ENCODE measurements at places on chromosomes 16 and 17.

DNA sequence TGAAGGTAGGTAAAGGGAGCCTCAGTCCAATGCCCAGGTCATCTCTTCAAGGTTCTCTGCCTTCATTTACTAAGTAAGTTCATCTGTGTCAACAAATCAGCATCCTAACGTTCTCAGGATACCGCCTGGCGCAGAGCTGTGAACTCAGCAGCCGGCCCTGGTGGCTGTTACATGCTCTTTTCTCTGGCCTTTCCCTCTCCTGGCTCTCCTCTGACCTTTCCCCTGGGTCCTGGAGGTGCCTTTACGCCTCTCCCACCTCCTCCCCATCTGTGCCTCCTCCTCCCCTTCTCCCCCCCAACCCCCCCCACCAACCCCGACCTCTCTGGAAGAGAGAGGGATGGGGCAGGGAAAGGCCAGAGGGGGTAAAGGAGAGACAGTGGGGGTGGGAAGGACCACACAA lies 19.5 kb downstream of the COTL1 start:
- DNase-seq = no peak

DNA sequence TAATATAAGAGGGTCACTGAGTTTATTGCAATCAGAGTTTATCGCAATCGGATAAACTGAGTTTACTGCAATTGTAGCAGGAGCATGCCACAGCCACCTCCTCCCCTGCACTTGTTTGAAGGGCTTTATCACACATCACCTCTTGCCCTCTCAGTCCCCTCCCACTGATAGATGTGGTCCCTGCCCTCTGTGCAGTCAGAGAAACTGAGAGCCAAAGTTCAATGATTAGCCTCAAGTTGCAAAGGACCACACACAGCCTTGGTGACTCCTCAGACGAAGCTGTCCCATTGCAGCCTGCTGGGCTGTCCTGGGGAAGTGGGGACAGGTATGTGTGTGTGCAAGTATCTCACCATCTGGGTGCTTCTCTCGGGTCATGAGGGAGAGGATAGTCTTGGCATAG lies 13.6 kb downstream of the ACLY start:
- no peak for DNase-seq

DNA sequence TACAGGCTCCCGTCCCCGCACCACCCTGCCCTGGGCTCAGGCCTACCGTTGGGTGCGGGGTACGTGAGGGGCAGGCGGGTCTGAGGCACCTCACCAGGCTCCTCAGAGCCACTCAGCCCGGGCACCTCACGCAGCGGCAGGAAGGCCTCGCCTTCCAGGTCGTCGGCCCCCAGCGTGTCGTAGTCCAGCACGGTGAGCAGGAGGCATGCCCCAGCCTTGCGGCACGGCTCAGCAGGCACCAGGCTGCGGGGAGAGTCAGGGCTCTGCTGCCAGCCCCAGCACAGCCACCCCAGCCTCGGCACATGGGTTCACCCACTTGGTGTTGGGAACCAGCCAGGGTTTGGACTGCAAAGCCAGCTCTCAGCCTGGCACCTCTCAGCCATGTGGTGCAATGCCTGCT lies 15.5 kb downstream of the UNC13D start:
- no peak for DNase-seq

GRCh38 chr16:57069635-57070370 lies 22.6 kb upstream of the CPNE2 start:
- peak; percentile 73 for DNase-seq

GRCh38 chr16:1784977-1785845 lies 2.5 kb downstream of the NUBP2 start:
- no peak for DNase-seq

DNA sequence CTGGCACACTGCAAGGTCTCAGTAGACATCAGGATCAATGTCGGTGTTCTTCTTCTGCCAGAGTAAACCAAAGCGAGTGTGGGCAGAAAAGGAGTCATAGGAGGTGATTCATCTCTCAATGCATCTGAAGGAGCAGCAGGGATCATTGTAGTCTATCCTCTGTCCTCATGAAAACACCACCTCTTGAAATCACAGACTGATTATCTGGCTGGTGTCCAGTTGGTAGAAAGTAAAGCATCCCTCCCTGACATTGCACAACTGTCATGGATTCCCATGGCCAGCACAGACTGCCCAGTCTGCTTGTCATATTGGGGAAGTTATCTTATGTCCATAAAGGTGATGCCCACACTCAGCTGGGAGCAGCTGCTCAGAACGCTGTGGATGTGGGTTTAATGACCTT lies 74.1 kb downstream of the ABCC12 start:
- DNase-seq = no peak

DNA sequence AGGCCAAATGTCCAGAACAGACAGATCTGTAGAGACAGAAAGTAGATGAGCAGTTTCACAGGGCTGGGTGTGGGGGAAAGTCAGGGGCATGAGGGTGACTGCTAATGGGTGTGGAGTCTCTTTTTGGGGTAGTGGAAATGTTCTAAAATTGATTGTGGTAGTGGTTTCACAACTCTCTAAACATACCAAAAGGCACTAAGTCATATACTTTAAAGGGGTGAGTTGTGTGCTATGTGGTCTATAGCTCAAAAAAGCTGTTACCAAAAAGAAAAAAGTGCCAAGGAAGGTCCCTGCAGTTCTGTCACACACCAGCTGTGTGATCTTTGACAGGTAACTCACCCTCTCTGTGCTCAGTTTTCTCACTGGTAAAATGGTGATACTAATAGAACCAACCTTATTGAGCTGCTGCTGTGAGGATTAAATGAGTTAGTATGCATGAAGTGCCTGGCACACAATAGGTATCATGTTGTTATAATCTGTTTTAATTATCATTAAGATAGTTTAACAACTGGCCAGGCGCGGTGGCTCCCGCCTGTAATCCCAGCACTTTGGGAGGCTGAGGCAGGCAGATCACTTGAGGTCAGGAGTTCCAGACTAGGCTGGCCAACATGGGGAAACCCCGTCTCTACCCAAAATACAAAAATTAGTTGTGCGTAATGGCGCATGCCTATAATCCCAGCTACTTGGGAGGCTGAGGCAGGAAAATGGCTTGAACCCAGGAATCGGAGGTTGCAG lies 10.3 kb downstream of the ITGAX start:
- DNase-seq = peak; percentile 51

DNA sequence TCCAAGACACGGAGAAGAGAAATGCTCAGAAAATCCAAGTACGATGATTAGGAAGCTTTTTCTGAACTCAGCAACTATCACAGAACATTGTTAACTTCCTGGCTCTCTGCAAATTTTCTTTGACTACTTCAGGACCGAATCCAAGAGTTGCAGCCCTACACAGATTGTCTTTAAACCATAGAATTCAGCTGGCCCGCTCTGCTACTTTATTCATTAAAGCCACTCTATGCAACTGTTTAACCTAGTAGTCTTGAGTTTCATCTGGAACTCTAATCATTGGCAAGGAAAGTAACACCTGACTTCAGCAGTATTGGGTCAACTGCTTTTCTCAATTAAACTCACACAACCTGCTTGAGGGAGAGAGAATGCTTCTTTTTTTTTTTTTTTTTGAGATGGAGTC lies 210.1 kb downstream of the SLC39A11 start:
- no peak for DNase-seq

DNA sequence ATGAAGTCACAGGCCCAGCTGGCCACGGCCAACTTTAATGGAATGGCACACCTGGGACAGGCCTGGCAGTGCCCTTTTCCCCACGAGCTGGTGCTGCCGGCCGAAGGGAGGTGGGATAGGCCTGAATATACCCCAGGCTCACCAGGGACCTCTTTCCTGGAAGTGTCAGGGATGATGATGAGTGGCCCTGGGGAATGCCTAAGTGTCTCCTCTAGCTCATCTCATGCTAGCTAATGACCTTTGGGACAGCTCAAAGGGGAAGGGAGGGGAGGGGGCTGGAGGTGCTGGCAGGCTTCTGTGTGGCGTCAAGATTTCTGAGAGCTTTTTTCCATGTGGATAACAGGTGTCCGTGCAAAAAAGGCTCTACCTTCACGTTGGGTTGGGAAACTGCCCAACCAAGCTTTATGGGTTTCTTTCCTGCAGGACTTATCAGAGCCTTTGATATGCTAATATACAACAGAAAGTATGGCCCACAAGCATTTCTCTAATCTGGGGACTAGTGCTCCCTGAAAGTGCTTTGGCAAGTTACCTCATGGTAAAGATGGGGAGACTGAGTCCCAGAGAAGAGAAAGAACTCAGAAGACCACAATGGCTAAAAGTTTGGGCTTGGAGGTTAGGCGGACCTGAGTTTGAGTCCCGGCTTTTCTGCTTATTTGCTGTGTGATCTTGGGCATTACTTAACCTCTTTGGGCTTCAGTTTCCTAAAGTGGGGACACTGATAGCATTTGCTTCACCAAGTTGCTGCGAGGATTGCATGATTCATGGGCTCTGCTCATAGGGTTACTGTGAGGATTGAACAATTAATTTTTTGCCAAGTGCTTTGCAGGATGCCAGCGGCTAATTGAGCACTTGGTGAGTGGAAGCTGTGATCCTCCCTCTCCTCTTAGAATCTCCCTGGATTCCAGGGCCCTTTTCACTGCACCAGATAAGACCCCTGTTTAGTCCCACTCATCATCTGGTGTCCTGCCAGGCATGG lies 14.0 kb downstream of the ADGRG1 start:
- DNase-seq = no peak

- no peak for DNase-seq
Observed at GRCh38 chr17:17350491-17351355, 47.5 kb downstream of the NT5M start.

- no peak for DNase-seq
Observed at GRCh38 chr16:69049146-69049545, 56.3 kb upstream of the HAS3 start.

DNA sequence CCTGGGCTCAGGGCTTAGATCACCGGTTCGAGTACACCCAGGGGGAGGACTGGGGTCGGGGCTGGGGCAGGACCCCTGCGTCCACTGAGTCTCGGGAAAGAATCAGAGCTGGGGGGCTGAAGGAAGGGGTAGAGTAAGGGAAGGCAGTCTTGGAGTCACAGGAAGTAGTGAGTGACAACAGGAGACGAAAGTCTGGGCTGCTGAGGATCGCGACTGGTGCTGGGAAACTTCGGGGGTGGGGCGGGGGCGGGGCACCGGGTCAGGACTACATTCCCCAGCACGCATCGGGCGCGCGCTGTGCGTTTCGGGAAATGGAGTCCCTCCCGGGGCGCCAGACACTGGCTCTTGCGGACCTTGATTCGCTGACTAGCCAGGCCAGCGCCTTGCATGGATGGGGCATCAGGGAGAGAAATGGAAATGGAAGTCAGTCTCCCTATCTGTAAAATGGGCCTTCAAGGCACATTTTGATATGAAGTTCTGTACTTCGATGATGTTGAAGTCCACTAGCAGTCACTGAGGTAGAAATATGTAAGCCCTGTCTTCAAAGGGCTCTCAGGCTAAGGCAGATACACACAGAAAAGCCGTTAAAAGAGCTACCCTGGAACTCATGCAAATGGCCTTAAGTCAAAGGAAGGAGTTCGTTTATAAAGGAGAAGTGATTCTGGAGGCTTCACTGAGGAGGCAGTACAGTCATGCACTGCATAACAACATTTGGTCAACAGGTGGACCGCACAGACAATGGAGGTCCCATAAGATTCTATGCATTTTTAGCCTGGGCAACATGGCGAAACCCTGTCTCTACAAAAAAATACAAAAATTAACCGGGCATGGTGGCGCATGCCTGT lies 697 bp downstream of the CTF1 start:
- peak; percentile 68 for DNase-seq

DNA sequence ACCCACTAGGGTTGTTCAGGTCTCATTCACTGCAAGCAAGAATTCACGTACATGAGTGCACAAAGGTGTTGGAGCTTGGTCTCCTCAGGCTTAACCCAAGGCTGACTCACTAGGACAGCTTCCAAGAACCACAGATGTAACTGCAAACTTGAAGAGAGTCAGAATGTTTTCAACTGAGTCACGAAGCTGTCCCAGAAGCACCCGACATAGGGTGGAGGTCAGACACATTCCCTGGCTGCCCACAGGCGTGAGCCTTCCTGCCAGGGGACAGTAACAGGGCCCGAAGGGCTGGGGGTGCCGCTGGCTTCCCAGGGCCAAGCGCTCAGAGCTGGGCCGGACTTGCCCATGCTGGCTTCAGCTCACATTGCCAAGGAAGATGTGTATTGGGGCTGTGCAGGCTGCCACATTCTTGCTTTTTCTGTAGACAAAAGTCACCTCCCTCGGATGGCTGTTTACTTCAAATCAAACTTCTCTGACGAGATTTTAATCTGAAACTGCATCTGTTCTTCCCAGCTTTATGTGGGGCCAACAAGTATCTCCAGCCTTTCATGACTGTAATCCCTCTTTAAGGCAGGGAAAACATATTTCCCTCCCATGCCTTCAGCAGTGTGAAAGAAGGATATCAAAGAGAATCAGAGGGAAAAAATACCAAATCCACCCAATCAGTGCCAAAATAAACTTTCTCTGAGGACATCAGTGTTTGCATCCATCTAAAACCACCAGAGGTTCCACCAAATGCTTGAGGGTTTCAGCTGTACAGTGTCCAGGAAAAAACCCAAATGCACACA lies 14.3 kb downstream of the CMTM3 start:
- no peak for DNase-seq

DNA sequence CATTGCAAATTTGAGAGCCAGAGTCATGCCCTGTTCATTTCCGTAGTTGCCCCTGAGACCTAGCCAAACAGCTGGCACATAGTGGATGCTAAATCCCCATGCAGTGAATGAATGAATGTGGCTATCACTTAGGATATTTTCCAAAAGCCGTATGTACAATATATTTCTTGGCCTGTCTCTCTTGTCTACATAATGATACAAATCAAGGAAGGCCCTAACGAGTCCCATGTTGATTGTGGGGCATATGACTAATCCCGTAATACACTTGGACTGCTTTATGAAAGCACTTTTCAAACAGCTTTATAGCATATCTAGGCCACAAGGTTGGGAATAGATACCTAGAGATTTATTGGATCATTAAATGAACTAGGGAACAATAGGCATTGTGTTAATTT lies 478.0 kb downstream of the SLC39A11 start:
- no peak for DNase-seq

DNA sequence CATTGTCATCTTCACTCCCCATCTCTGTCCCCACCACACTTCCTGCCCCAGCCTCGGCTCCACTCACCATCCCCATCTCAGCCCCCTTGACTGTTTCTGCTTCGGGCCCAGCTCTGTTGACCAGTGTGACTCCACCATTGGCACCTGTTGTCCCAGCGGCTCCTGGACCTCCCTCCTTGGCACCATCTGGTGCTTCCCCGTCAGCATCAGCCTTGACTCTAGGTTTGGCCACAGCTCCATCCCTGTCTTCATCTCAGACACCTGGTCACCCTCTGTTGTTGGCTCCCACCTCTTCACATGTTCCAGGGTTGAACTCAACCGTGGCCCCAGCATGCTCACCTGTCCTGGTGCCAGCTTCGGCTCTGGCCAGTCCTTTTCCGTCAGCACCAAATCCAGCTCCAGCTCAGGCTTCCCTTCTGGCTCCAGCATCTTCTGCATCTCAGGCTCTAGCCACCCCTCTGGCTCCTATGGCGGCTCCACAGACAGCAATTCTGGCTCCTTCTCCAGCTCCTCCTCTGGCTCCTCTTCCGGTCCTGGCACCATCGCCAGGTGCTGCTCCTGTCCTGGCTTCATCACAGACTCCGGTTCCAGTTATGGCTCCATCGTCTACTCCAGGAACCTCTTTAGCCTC lies 24.4 kb upstream of the PHKG2 start:
- DNase-seq = no peak

Data from NB4 (cell line).